ENCODE measurements at places on chromosomes 4 and X.

DNA sequence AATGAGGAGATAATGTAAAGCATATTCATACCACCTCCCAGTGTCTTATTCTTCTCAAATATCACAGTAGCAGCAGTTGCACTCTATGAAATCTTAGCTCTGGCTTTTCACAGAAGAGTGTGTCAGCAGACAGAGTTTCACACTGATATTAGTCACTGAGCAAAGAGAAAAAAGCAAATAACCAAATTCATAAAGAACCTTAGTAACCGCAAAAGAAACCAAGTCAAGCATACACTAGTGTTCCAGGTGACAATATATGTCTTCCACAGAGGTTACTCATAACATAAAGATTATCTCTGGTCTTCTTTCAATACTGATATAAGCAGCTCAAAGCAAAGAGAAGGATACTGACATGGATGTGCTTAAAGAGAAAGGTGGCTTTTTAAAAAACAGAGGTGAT lies 181.7 kb upstream of the EDNRA start:
- DNase-seq = no peak

DNA sequence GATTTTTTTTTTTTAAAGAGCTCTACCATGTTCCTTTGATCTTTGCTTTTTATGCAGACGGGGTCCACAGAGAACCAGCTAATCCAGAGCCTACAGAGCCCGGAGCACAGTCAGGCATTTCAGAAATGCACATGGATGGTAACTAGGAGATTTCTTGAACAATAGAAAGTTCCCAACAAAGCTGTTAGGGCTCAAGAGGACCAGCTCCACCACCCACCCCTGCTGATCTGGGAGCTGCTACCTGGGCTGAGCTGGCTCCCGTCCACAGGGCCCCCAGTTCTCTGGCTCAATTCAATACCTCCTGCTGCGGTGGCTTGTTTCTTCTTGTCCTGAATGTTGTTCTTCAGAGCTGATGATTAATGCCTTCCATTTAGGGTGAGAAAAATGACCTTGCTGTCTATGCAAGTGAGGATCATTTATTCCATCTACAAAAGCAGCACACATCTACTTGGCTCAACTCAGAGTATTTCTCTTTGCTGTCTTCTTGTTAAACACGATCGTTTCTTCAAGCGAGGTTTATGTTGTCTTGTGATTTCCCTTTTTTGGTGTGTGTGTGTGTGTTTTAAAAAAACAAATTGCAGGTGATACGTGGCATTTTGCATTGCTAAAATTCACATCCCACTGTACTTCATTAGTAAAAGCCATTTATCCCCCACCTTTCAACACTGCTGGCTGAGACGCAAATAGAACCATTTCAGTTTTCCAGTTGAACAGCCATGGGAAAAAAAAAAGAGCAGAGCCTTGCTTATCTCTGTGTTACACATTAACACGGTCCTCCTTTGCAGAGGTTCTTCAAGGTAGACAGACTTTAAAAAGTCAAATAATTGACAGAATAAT lies 31.3 kb downstream of the IGFBP7 start:
- no peak for DNase-seq

DNA sequence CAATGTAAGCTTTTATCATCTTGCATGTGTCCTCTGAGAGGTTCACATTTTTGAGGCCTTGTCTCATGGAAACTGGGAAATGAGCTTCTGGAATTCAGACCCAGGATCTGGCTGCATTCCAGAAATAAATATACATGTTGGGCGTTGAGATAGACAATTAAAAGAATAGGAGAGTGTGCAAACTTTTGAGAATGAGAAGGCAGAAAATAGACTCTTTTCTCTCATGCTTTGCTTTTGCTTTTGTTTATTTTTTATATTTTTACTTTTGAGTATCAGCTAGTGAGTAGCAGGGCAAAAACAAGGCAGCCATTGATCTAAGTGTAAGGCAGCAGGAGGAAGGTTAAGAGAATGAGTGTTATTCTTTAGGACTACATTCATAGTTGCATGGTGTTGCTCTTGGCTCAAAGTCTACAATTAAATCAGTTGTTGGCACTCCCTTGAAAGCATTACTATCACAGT lies 12.4 kb downstream of the SHROOM3 start:
- DNase-seq = no peak

DNA sequence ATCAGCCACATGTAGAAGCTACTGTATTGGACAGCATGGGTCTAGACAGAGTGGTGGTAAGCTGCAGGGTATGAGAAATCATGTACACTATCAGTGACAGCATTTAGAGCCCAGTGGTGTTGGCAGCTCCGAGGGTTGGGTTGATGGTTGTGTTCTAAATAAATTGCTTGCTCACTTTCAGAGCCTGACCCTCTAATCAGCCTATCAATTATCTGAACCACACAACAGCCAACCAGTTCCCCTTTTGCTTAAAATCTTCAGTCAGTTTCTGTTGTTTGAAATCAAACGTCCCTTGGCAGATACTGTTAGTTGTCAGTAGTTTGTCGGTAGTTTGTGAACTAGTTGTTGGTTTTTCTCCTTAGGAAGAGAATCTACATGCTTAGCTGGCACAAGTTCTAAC lies 99.8 kb upstream of the RAI2 start:
- DNase-seq = no peak

GRCh38 chrX:104172788-104173187 lies 6.5 kb downstream of the FAM199X start:
- no peak for DNase-seq

GRCh38 chr4:30828264-30828926 lies 108.2 kb downstream of the PCDH7 start:
- DNase-seq = no peak

DNA sequence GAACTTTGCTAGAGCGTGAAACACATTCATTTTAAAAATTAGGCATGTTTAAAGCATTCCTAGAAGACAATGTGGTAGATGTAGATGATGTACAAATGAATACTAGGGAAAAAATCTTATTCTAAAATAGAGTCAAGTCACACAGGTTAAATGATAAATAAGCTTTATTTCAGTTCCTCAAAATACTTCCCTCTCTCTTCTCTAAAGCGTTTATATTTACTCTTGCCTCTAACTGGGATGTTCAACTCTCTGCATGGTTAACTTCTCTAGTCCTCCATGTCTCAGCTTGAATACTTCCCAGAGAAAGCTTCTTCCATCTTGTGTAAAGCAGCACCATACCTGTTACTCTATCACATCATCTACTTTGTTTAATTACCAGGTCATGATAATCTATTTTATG lies 30.9 kb upstream of the GLRA3 start:
- DNase-seq = no peak

DNA sequence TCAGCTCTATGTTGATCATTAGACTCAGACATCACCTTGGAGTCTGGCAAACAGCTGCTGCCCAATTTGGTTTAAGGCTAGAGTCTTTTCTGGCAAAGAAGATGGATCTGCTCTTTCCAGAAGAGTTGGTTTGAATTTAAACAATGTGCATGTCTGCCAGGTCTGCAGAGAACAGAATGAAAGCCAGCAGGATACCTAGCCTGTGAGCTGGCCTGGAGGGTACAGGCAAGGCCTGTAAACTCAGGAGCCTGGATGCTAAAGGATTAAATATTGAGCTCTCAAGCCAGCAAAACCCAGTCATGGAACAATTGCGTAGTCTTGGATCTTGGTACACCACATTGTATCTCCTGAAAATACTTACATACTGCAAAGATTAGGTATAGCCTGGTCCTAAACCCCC lies 15.6 kb upstream of the PDLIM3 start:
- DNase-seq = no peak

DNA sequence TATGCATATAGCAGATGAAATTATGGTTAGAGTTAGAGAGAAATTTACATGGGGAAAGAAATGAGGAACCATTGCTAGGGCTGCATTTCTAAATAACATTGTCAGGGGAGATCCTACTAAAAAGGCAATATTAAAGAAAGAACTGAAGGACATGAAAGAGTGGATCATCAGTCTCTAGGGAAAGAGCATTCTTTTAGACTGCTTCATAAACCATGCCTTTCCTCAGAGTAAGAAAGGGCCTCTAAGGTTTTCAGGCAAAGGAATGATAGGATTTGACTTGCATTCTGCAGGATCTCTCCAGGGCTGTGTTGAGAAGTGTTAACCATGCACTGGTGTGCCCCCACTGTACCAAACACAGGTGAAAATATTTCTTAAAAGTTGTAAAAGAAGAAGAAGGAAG lies 385.4 kb upstream of the MAD2L1 start:
- no peak for DNase-seq

GRCh38 chrX:22025751-22026150 lies 6.4 kb upstream of the PHEX start:
- DNase-seq = no peak
